ENCODE measurements at places on chromosomes 1 and 21.
A peak's percentile ranks its signal among the peaks of the same experiment; 100 is the strongest.

DNA sequence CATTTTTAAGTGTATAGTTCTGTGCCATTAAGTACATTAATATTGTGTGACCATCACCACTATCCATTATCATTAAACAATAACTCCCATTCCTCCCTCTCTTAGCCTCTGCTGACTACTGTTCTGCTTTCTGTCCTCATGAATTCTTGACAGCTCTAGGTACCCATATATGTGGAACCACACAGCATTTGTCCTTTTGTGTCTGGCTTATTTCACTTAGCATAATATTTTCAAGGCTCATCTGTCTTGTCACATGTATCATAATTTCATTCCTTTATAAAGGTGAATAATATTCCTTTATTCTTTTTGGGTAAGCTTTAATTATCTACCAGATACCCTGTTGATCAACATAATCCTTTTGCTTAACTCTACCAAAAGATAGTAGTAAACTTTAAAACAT is 47.7 kb downstream of the SPEN start:
- peaks cover 12% of the 10 kb centered on the region for H3K4me1 ChIP-seq
- DNase-seq: no peak
- H3K4me3 ChIP-seq: no peak overlapping the region
- H3K27ac ChIP-seq: no peak overlapping the region
- peaks cover 9% of the 10 kb centered on the region for H3K36me3 ChIP-seq

DNA sequence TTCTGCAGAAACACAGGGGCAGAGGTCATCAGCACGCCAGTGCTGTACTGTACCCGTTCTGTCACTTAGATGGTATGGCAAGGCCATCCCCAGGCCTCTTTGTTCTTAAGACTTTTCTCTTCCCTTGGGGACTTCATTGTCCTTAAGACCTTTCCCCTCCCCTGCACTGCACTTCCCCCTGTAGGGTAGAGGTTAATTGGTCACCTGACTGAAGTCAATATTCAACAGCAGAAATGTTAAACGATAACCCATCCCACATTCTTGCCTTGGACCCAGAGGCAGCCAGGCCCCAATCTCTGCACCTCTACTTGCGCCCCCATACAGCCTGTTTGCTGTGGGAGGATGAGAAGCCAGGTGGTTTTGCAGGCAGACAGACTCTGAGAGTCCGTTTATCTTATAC is 10.2 kb downstream of the PHGDH start:
- no peaks in the 10 kb centered on the region for H3K36me3 ChIP-seq
- H3K27me3 ChIP-seq: no peaks in the 10 kb centered on the region

GRCh38 chr1:164907666-164908065 is 348.7 kb downstream of the PBX1 start:
- H3K27me3 ChIP-seq: no peaks in the 10 kb centered on the region
- DNase-seq: no peak
- H3K27ac ChIP-seq: no peak overlapping the region
- no peaks in the 10 kb centered on the region for H3K36me3 ChIP-seq
- no peak overlapping the region for H3K4me3 ChIP-seq
- no peaks in the 10 kb centered on the region for H3K4me1 ChIP-seq

- no peaks in the 10 kb centered on the region for H3K27me3 ChIP-seq
- H3K27ac ChIP-seq: no peak overlapping the region
- DNase-seq: no peak
Observed at GRCh38 chr1:61426254-61426653, 298.7 kb downstream of the TM2D1 start.

DNA sequence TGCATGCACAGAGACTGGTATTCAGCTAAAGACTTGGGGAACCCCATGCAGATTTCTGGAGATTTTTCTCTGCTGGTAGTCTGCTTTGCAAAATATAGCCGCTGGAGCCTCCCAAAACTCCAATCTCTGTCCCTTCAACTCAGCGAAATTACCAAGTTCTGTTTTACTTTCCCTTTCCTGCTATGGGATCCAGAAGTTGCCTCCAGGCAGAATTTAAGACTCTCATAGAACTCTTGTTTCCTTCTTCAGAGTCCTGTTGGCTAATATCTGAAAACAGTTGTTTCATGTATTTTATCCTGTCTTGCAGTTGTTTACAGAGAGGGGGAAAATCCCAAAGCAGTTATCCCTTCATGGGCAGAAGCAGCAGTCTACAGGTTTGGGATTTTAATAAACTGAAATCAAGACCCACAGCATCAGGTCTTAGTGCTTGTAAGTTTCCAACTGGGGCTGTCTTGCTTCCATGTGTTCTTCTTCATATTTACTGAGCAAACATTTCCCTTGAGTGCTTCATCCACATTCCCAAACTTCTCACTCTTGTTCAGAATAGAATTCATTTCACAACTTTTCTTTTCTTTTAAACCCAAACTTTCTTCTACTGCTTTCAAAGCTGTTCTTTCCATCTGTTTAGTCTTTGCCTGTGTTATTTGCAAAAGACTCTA is 221.3 kb upstream of the DMRTA2 start:
- H3K27me3 ChIP-seq: no peaks in the 10 kb centered on the region
- no peak for DNase-seq
- H3K27ac ChIP-seq: no peak overlapping the region
- H3K36me3 ChIP-seq: no peaks in the 10 kb centered on the region
- no peaks in the 10 kb centered on the region for H3K4me1 ChIP-seq

GRCh38 chr21:15986277-15986676 is 256.5 kb downstream of the USP25 start:
- no peaks in the 10 kb centered on the region for H3K36me3 ChIP-seq
- no peaks in the 10 kb centered on the region for H3K4me1 ChIP-seq
- H3K27me3 ChIP-seq: no peaks in the 10 kb centered on the region
- no peak overlapping the region for H3K27ac ChIP-seq
- no peak overlapping the region for H3K4me3 ChIP-seq

GRCh38 chr21:36494557-36494956 is 14.6 kb upstream of the CLDN14 start:
- no peaks in the 10 kb centered on the region for H3K36me3 ChIP-seq
- no peaks in the 10 kb centered on the region for H3K27me3 ChIP-seq

DNA sequence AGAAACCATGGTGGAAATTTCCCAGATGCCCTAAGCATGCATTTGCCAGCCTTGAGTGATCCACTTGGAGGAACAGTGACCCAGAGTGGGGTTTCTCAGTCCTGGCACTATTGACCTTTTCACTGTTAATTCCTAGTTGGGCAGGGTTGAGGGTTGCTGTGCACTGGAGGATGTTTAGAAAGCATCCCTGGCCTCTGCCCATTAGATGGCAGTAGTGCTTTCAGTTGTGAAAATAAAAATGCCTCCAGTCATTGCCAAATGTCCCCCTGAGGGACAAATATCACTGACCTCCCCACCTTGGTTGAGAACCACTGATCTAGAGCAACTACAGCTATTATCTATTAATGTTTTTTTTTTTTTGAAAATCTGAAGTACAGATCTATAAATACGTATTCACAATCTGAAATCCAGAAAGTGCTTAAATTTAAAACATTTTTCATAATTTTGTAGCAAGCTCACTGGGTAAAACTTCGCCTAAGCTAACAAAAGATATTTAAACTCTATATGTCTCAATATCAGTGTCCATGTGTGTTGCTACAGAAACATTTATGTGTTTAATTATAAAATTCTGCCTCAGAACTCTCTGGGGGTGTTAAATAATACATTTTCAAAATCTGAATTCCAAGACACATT is 27.3 kb downstream of the F3 start:
- peaks cover 16% of the 10 kb centered on the region for H3K36me3 ChIP-seq
- H3K4me3 ChIP-seq: no peak overlapping the region
- H3K27ac ChIP-seq: no peak overlapping the region
- DNase-seq: no peak
- no peaks in the 10 kb centered on the region for H3K4me1 ChIP-seq

GRCh38 chr21:44931501-44932407 is 8.1 kb upstream of the SLX9 start:
- H3K4me1 ChIP-seq: peaks cover 62% of the 10 kb centered on the region
- H3K4me3 ChIP-seq: peak overlapping the region; percentile 64
- peak overlapping the region; percentile 82 for H3K27ac ChIP-seq
- no peaks in the 10 kb centered on the region for H3K27me3 ChIP-seq
- peak; percentile 40 for DNase-seq
- H3K36me3 ChIP-seq: no peaks in the 10 kb centered on the region

DNA sequence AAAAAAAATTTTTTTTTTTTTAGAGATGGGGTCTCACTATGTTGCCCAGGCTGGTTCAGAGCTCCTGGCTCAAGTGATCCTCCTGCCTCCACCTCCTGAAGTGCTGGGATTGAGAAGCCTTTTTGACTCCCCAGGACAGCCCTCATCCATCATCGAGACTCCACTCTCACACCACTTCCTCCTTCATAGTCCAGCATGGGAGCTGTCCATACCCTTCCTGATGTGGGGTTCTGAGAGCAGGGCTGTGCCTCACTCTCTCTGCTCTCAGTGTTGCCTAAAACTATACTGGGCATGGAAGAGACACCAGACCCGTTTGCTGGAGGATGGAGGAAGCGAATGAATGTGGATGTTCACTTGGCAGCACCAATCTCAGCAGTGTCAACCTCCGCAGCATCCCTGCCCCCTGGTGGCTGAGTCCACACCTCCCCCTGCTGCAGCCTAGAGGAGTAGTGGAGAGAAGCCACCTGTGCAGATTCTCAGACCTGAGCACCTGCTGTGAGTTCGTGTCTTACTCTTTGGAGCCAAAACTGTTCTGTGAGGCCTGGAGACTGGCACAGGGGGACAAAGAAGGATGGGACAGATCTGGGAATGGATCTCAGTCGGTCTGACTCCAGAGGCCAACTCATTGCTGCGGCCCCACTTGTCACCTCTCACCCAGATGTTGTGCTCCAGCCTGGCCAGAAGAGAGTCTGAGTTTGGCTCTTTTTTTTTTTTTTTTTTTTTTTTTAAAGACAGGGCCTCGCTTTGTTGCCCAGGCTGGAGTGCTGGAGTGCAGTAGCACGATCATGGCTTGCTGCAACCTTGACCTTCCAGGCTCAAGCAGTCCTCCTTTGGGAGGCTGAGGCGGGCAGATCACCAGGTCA is 17.7 kb downstream of the TINAGL1 start:
- H3K27me3 ChIP-seq: peaks cover 5% of the 10 kb centered on the region
- H3K27ac ChIP-seq: no peak overlapping the region
- H3K4me1 ChIP-seq: peaks cover under 1% of the 10 kb centered on the region
- no peaks in the 10 kb centered on the region for H3K36me3 ChIP-seq
- peak; percentile 66 for DNase-seq

- H3K36me3 ChIP-seq: no peaks in the 10 kb centered on the region
- H3K4me1 ChIP-seq: no peaks in the 10 kb centered on the region
- H3K27ac ChIP-seq: no peak overlapping the region
- H3K4me3 ChIP-seq: no peak overlapping the region
- DNase-seq: no peak
Observed at GRCh38 chr1:115183158-115183557, 93.9 kb upstream of the TSPAN2 start.

- no peaks in the 10 kb centered on the region for H3K4me1 ChIP-seq
- DNase-seq: no peak
Observed at GRCh38 chr21:16945580-16945979, 567.3 kb upstream of the CXADR start.

DNA sequence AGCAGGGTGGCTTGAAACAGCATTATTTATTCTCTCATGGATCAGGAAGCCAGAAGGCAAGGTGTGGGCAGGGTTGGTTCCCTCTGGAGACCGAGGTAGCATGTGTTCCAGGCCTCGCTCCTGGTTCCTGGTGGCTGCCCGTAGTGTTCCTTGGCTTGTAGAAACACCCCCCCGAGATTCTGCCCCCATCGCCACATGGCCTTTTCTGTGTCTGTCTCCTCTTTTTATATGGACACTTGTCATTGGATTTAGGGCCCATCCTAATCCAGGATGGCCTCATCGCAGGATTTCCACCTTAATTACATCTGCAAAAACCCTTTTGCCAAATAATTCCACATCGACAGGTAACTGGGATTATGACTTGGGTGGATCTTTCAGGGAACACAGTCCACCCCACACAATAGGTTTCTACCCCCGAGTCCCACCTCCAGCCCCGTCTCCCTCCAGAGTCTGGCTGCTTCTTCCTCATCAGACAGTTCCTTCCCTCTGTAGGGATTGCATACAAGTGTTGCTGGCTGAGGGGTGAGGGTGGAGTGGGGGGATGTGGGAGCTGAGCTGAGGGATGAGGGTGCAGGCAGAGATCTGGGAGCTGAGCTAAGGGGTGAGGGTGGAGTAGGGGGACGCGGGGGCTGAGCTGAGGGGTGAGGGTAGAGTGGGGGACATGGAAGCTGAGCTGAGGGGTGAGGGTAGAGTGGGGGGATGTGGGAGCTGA is 12.3 kb upstream of the NPHP4 start:
- no peak overlapping the region for H3K4me3 ChIP-seq
- peaks cover 4% of the 10 kb centered on the region for H3K4me1 ChIP-seq
- DNase-seq: no peak
- peaks cover 6% of the 10 kb centered on the region for H3K36me3 ChIP-seq
- no peaks in the 10 kb centered on the region for H3K27me3 ChIP-seq

DNA sequence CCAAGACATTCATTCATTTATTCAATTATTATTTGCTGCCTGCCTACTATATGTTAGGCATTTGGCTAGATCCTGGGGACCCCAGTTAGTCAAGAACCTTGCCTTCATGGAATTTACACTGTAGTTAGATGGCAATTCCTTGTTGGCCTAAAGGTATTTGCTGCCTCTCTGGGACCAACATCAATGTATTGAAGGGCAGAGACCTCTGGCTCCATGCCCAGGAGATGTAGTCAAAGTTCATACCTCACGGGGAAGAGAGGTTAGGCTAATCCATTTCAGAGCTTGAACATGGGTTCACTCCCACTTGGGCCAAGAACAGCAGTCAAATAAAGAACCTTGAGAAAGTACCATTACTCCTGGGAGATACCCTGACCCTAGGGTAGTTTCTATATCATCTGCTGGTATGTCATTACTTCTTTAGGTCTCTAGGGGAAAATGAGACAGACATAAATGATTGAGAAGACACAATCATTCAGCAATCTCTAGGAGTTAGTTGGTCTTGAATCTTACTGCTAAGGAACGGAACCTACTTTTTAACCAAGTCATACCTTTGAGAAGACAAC is 32.0 kb downstream of the SORT1 start:
- H3K4me3 ChIP-seq: no peak overlapping the region
- H3K36me3 ChIP-seq: no peaks in the 10 kb centered on the region
- H3K27me3 ChIP-seq: peaks cover 36% of the 10 kb centered on the region
- H3K27ac ChIP-seq: no peak overlapping the region

GRCh38 chr1:6300342-6301048 is 39.6 kb upstream of the GPR153 start:
- H3K36me3 ChIP-seq: no peaks in the 10 kb centered on the region
- no peak overlapping the region for H3K4me3 ChIP-seq
- H3K4me1 ChIP-seq: no peaks in the 10 kb centered on the region

GRCh38 chr21:25462517-25462971 is 144.7 kb downstream of the MRPL39 start:
- peaks cover 39% of the 10 kb centered on the region for H3K4me1 ChIP-seq
- H3K36me3 ChIP-seq: no peaks in the 10 kb centered on the region
- no peaks in the 10 kb centered on the region for H3K27me3 ChIP-seq
- H3K27ac ChIP-seq: peak overlapping the region; percentile 56
- peak overlapping the region; percentile 22 for H3K4me3 ChIP-seq

GRCh38 chr21:42426876-42427480 is 23.3 kb downstream of the UBASH3A start:
- DNase-seq: no peak
- no peak overlapping the region for H3K4me3 ChIP-seq
- H3K36me3 ChIP-seq: peaks cover 63% of the 10 kb centered on the region
- no peaks in the 10 kb centered on the region for H3K27me3 ChIP-seq

- peaks cover 35% of the 10 kb centered on the region for H3K36me3 ChIP-seq
- DNase-seq: no peak
Observed at GRCh38 chr1:212994926-212995325, 20.7 kb downstream of the ANGEL2 start.
